ENCODE measurements at places on chromosomes 5 and 9. TPM values are rescaled to one million over a fixed set of nuclear protein-coding genes. Genes with fewer than 3 reads are reported as not detected.

DNA sequence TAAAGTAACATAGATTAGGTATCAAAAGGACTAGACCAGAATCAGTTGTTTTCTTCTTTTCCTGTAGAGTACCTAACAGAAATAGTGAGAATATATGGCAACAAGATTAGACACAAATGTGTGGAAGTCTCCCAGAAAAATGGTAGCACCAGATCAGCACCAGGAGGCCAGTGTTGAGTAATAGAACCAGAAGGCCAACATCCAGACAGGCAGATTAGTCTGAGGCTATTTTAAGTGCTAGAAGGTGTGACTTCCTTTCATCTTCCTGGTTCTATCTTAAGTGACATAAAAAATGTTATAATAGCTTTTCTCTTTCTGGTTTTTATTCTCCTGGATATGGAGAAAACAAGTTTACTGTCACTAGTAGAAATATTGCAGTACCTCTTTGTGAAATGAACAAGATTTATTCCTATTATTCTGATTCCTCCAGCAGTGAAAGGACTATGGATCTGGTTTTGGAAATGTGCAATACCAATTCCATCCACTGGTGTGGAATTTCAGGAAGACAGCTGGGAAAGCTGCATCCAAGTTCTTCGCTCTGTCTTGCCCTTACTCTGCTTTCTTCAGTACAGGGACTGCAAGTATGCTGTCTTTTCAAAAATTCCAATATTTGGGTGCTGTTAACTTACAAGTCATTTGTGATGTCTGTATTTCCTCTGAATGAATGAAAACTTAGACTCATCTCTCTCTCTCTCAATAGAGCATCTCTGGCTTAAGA, 39.1 kb downstream of the SHLD3 start:
- no peak for DNase-seq

DNA sequence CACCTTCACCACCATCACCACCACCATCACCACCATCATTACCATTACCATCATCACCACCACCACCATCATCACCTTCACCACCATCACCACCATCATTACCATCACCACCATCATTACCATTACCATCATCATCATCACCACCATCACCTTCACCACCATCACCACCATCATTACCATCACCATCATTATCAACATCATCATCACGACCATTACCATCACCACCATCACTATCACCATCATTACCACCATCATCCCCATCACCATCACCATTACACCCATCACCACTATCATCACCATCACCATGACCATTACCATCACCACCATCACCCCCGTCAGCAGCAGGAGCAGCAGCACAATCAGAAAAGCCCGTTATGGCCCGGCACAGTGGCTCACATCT, 89.1 kb downstream of the STK10 start:
- no peak for DNase-seq

GRCh38 chr5:43571237-43571636, 14.4 kb upstream of the PAIP1 start:
- DNase-seq, result no peak

DNA sequence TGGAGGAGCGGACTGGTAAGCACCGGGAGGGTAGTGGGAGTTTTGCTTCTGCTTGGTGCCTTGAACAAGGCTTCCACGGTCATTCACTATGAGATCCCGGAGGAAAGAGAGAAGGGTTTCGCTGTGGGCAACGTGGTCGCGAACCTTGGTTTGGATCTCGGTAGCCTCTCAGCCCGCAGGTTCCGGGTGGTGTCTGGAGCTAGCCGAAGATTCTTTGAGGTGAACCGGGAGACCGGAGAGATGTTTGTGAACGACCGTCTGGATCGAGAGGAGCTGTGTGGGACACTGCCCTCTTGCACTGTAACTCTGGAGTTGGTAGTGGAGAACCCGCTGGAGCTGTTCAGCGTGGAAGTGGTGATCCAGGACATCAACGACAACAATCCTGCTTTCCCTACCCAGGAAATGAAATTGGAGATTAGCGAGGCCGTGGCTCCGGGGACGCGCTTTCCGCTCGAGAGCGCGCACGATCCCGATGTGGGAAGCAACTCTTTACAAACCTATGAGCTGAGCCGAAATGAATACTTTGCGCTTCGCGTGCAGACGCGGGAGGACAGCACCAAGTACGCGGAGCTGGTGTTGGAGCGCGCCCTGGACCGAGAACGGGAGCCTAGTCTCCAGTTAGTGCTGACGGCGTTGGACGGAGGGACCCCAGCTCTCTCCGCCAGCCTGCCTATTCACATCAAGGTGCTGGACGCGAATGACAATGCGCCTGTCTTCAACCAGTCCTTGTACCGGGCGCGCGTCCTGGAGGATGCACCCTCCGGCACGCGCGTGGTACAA, 556 bp downstream of the PCDHGC3 start:
- no peak for DNase-seq

DNA sequence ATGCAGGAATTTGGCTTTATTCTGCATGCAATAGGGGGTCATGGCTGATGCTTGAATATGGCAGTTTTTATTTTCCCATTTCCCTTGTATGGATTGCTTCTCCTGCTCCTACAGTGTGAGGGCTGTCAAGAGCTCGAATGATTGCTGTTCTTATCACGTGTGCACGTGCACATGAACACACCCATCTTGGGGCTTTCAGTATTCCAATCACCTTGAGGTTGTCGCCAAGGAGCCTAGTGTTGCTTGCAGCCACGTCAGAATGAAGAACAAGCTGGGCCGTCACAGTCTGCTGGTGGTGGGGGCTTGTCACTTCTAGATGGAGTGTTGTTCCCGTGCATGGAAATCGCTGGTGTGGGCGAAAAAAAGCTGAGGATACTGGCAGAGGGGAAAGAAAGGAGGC, 219.4 kb upstream of the GLRA1 start:
- no peak for DNase-seq

The TTF1 gene
- 19.7 TPM for polyA plus RNA-seq

Measured in right renal cortex interstitium (tissue), 3 donors.